Endothelial cell (in vitro differentiated cells): ENCODE measurements at places on chromosomes 7 and 10.

GRCh38 chr10:89210794-89211425 lies 3.8 kb upstream of the CH25H start:
- no peak for DNase-seq

- no peak for DNase-seq
Measured at GRCh38 chr10:95503001-95503400, 58.2 kb downstream of the SORBS1 start.

- peak; percentile 17 for DNase-seq
Measured at GRCh38 chr10:12041766-12042408, 722 bp downstream of the UPF2 start.

- DNase-seq = no peak
Measured at GRCh38 chr7:381211-382042, 91.5 kb downstream of the FOXL3 start.

DNA sequence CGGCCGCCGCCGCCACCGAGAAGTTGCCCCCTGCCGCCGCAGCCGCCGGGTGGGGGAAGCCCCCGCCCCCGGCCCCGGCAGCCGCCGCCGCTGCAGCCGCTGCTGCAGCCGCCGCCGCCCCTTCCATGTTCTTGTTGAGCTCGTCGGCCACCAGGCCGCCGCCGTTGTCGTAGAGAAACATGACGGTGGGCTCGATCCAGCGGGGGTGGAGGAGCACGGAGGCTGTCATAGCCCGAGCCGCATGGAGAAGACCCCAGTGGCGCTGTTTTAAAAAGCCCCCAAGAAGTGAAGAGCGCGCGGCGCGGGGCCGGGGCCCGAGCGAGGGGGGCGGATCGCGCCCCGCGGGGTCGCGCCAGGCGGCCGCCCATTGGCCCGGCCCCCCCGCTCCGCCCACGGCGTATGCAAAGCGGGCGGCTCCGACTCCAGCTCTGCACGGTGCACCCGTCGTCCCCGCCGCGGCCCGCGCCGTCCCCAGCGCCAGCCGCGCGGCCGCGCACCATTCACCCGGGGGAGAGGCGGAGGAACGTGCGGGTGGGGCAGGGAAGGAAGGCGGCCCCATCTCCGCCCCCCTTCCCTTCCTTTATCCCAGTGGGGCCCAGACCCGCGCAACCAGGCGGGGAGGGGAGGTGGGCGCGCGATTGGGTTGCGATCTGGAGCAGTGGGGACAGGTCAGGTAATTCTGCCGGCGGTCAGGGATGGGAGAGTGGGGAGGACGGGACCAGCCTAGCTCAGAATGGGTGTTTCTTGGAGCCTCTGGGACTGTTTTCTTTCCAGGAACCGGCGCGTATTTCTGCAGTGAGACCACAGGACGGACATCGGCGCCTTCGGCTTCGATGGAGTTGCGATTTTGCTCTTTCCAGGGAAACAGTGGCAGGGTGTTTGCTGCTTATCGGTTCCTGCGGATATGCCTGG lies at the start of gene HOXA13:
Gene HOXA13, minus strand, starts transcription at position 243 of the 912 bp plus-strand sequence. Its CDS starts 14 bp downstream, at position 229.
- DNase-seq = no peak

- DNase-seq = no peak
Measured at GRCh38 chr7:94483843-94484242, 25.8 kb upstream of the CASD1 start.

DNA sequence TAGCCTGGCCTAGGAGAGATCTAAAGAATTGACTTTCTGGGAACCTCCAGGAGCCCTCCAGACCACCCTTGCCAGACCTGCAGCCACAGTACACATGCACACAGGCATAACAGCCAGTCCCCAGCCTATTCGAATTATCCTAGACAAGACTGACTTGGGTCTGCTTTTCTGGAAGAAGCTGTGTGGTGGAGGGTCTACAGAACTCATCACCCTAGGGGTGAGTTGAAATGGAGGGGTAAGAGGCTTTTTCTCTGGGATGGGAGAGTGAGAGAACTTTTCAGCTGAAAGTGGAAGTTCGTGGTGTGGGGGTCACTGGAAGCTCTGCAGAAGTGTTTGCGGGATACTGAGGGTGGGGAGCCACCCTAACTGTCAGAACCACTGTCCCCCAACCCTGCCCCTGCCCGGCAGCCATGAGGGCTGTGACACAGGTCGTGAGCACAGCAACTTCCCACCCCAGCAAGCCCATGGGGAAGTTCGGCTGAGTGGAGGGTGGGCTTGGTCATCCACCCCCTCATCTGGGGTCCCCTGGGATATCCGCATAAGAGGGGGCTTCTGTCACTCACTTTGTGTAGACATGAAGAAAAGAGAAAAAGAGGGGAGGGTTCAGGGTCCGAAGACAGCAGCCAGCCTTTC lies 7.8 kb downstream of the TLX1 start:
- DNase-seq = no peak

GRCh38 chr10:60967260-60967659 lies 23.3 kb upstream of the RHOBTB1 start:
- no peak for DNase-seq

GRCh38 chr10:76444034-76444800 lies 1012.8 kb downstream of the LRMDA start:
- no peak for DNase-seq

- no peak for DNase-seq
Measured at GRCh38 chr7:11120068-11120664, 146.5 kb downstream of the PHF14 start.

GRCh38 chr10:110244550-110244949 lies 37.1 kb downstream of the MXI1 start:
- no peak for DNase-seq

GRCh38 chr10:12577610-12578009 lies 228.3 kb downstream of the CAMK1D start:
- DNase-seq = no peak

GRCh38 chr7:24608504-24608903 lies 35.3 kb downstream of the PALS2 start:
- DNase-seq = no peak

- DNase-seq = no peak
Measured at GRCh38 chr10:77856566-77856965, 70.0 kb downstream of the DLG5 start.

GRCh38 chr7:98224701-98225181 lies 13.5 kb downstream of the BHLHA15 start:
- DNase-seq = no peak

GRCh38 chr7:22665923-22666322 lies 61.1 kb upstream of the IL6 start:
- no peak for DNase-seq

- DNase-seq = no peak
Measured at GRCh38 chr10:79482741-79483140, 29.6 kb upstream of the EIF5AL1 start.

DNA sequence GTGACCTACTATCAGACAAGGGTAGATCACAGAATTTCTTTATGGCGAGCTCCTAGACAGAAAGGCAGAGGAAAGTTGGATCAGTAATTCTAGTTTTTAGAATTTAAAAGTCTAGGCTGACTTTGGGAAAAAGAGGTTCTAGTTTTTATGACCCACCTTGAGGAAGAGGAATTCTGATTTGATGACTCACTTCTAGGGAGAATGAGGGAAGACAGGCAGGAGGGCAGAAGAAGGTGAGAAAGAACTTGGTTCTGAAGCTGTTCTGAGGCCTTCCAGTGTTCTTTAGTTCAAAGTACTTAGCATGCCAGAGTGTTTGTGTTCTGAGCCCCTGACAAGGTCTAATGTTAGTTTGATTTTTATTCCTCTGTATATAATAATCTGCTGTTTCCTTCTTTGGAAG lies 97.2 kb downstream of the PODXL start:
- DNase-seq = no peak

GRCh38 chr7:36408589-36408988 lies 18.9 kb downstream of the ANLN start:
- no peak for DNase-seq

- DNase-seq = no peak
Measured at GRCh38 chr10:58920655-58921003, 255.8 kb upstream of the PHYHIPL start.

DNA sequence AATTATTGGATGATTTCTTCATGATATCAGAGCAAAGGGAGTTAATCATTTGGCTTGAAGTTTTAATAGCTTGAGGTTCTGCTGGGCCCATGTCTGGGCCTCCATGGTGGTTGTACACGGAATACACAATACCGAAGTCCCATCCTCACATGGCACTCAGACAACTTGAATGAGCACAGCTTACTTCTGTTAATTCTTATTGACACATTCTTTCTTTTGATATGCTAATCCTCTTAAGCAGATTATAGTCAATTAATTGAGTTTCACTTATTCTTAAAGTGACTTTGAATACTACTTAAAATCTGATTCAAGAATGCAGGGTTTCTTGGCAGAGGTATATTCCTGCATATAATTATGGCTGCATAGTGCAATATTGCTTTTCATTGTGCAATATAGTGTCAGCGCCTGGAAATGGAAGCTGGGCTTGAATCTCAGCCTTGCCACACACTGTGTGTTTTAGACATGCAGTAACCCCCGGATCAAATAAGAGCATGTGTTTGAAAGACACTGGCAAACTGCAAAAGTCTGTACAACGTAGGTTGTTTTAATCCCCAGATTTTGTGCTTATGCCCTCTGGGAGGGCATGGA lies 543.5 kb upstream of the ADARB2 start:
- DNase-seq = no peak

GRCh38 chr10:132810141-132810806 lies 24.3 kb upstream of the NKX6-2 start:
- DNase-seq = no peak

- no peak for DNase-seq
Measured at GRCh38 chr7:141290973-141291372, 217.1 kb downstream of the TMEM178B start.
